ENCODE measurements at places on chromosomes 12 and 14. TPM values are rescaled to one million over a fixed set of nuclear protein-coding genes. Genes with fewer than 3 reads are reported as not detected.

CYP27B1 gene
- 19.5 TPM for total RNA-seq

DLGAP5 gene
- 2.6 TPM for total RNA-seq

SLC17A8 gene
- not detected for total RNA-seq

LRRC10 gene
- not detected for total RNA-seq
